ENCODE measurements at places on chromosomes 4 and X.

GRCh38 chr4:67198727-67199126, 346.6 kb downstream of the CENPC start:
- DNase-seq = no peak

GRCh38 chr4:85495621-85496020, 20.7 kb downstream of the ARHGAP24 start:
- DNase-seq = no peak

GRCh38 chr4:169398316-169398715, 127.6 kb upstream of the SH3RF1 start:
- DNase-seq = no peak

DNA sequence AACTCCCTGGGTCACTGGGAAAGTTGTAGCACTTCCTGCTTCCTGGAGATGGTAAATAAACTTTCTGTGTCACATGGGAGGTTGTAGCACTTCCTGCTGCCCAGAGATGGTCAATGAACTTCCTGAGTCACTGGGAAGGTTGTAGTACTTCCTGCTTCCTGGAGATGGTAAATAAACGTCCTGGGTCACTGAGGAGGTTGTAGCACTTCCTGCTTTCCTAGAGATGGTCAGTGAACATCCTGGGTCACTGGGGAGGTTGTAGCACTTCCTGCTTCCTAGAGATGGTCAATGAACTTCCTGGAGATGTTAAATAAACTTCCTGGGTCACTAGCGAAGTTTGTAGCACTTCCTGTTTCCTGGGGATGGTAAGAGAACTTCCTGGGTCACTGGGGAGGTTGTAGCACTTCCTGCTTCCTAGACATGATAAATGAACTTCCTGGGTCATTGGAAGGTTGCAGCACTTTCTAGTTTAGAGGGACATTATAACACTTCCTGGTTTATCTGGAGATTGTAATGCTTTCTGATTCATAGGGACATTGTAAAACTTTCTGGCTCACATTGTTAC, 62.3 kb upstream of the CD99 start:
- no peak for DNase-seq

- DNase-seq = no peak
These were observed 312.2 kb downstream of the DCTD start for GRCh38 chr4:182604953-182605352.

GRCh38 chrX:77640702-77641101, 145.3 kb downstream of the ATRX start:
- no peak for DNase-seq

DNA sequence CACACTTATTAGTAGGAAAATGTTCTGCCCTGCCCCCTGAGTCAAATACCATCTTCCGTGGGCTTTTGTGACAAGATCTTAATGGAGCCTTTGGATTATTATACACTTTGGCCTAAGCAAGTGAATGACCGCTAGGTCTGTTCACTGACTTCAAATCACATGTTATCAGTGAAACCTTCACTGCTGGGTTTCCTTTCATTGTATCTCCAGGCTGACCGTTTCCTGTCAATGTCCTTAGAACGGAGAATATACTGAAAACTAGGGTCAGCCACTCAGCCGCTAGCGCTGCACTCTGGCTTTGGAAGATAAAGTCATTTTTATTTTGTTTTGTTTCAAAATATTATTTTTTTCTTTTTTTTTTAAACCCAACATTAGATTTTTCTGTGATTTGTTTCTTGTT, 107.0 kb upstream of the TLL1 start:
- DNase-seq = no peak

GRCh38 chr4:170724191-170724590, 634.4 kb upstream of the AADAT start:
- DNase-seq = no peak

DNA sequence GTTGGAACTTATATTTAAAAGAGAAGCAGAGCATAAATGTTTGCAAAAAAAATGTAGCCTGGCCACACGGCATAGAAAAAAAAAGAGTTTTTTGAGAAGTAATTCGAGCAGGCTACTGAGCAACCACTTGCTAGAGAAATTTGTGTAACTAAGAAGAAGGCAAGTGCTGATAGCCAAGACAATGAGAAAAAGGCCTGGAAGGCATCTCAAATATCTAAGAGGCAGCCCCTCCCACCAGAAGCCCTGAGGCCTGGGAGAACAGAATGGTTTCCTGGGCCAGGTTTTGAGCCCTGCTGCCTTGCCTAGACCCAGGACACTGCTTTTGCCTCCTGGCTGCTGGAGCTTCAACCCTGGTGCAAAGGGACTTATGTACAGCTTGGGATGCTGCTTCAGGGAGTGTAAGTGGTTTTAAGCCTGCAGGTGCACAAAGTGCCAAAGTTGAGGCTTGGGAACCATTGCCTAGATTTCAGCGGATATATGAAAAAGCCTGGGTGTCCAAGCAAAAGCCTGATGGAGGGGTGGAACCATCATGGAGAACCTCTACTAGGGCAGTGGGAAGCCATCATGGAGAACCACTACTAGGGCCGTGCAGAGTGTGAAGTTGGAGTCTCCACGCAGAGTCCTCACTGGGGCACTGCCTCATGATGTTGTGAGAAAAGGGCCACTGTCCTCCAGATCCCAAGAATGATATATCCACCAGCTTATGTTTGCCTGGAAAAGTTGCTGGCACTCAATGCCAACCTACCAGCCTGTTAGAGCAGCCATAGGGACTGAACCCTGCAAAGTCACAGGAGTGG, 9.7 kb downstream of the TECRL start:
- no peak for DNase-seq
